Natural killer cell (primary cell): ENCODE measurements at places on chromosomes 1 and 21. TPM values are rescaled to one million over a fixed set of nuclear protein-coding genes. Genes with fewer than 3 reads are reported as not detected.

- DNase-seq = peak; percentile 21
- H3K27me3 ChIP-seq = peaks cover 27% of the 10 kb centered on the region
- peaks cover 12% of the 10 kb centered on the region for H3K4me1 ChIP-seq
- H3K36me3 ChIP-seq = no peaks in the 10 kb centered on the region
- H3K27ac ChIP-seq = no peak overlapping the region
Observed at GRCh38 chr1:157992031-157992832, 1.2 kb upstream of the KIRREL1 start.

- peak; percentile 54 for DNase-seq
- H3K4me3 ChIP-seq = no peak overlapping the region
- peaks cover 2% of the 10 kb centered on the region for H3K36me3 ChIP-seq
- H3K27ac ChIP-seq = no peak overlapping the region
Observed at GRCh38 chr21:45138199-45139002, 64.0 kb downstream of the ADARB1 start.

GRCh38 chr1:107976431-107976830, 11.5 kb upstream of the VAV3 start:
- H3K4me3 ChIP-seq = no peak overlapping the region
- no peaks in the 10 kb centered on the region for H3K36me3 ChIP-seq
- H3K27ac ChIP-seq = no peak overlapping the region
- no peaks in the 10 kb centered on the region for H3K4me1 ChIP-seq
- no peaks in the 10 kb centered on the region for H3K27me3 ChIP-seq

- no peak for DNase-seq
- no peaks in the 10 kb centered on the region for H3K4me1 ChIP-seq
- H3K4me3 ChIP-seq = no peak overlapping the region
- H3K27ac ChIP-seq = no peak overlapping the region
- H3K27me3 ChIP-seq = peaks cover 3% of the 10 kb centered on the region
Observed at GRCh38 chr1:70536708-70537366, 125.8 kb downstream of the CTH start.

DNA sequence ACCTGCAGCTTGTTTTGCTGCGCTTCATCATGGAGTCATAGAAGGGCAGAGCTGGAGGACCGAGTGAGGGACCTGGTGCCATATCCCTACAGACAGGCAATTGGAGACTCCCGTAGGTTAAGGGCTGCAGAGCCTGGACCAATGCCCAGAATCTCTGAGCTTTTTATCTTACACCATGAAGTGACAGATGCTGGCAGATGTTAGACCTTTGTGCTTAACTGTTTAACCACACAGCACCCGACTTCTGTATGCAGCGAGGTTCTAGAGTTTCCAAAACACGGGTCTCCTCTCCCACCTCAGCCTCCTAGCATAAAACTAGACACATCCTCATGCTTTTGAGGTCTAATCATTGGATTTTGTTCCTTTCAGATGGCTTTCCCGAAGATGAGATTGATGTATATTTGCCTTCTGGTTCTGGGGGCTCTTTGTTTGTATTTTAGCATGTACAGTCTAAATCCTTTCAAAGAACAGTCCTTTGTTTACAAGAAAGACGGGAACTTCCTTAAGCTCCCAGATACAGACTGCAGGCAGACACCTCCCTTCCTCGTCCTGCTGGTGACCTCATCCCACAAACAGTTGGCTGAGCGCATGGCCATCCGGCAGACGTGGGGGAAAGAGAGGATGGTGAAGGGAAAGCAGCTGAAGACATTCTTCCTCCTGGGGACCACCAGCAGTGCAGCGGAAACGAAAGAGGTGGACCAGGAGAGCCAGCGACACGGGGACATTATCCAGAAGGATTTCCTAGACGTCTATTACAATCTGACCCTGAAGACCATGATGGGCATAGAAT, 47.6 kb downstream of the B3GALT5 start:
- no peak overlapping the region for H3K27ac ChIP-seq
- H3K4me1 ChIP-seq = no peaks in the 10 kb centered on the region
- H3K36me3 ChIP-seq = no peaks in the 10 kb centered on the region
- DNase-seq = no peak

DNA sequence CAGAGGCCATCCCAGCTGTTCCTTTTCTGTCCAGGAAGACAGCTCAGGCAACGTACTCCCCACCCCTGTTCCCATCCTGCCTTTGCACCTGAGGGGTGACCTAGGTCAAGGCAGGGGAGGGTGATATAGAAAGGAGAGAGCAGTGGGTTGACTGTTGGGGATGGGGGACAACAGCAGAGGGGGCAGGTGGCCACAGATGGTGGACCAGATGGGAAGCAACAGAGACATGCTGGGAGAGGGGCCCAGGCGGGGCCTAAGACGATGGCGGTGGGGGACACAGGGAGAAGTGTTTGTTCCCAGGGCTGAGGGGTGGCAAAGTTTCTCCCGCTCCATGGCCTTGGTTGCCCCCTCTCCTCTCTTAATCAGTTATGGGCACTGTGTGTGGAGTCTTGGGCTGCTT, 6.3 kb downstream of the CELSR2 start:
- no peaks in the 10 kb centered on the region for H3K27me3 ChIP-seq
- H3K4me3 ChIP-seq = no peak overlapping the region
- H3K36me3 ChIP-seq = no peaks in the 10 kb centered on the region

DNA sequence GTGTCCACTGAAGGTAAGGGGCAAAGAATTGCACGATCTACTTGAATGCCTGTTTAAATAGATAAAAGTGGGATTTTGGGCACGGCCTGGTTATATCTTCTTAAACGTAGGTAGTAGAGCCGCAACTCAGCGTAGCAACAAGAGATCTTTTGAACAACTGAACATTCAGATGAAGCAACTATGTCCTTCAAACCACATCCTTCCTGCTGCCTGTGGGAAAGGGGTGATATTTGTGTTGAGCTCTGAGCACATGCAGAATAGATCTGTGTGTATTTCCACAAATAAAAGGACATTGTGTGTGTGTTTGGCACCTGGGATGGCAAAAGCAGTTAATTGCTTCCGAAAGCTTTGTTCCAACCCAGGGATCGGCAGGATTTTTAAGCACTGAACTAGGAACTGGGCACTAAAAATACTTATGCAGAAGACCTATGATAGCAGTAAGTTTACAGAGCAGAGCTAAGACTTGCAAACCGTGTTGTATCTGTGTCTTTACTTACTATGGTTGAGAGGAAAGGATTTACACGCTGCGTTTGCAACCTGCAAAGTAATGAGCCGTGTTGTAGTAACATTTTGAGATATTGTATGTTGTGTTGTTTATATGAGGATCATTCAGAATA, 333.4 kb downstream of the CHRM3 start:
- H3K4me3 ChIP-seq = peak overlapping the region; percentile 69
- DNase-seq = peak; percentile 36
- peaks cover 4% of the 10 kb centered on the region for H3K4me1 ChIP-seq
- H3K27me3 ChIP-seq = no peaks in the 10 kb centered on the region
- H3K36me3 ChIP-seq = no peaks in the 10 kb centered on the region

DNA sequence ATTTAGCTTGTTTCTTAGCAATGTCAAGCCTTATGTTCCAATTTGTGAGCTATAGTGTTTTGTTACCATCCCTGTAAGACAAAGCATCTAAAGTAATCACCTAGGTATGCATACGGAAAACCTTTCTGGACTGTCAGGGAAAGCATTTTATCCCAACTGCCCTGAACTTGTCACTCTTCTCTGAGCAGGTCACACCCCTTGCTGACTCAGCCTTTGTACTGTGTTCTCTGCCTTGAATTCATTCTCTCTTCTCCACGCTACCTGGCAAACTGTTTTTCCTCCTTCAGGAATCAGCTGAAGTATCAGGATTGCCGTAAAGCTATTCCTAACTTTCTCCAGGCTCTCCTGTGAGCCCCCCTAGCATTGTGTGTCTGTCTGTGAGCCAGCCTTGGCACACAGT, 54.2 kb downstream of the PBX1 start:
- H3K36me3 ChIP-seq = no peaks in the 10 kb centered on the region
- no peak overlapping the region for H3K27ac ChIP-seq
- no peak for DNase-seq
- H3K4me3 ChIP-seq = no peak overlapping the region
- no peaks in the 10 kb centered on the region for H3K27me3 ChIP-seq

DNA sequence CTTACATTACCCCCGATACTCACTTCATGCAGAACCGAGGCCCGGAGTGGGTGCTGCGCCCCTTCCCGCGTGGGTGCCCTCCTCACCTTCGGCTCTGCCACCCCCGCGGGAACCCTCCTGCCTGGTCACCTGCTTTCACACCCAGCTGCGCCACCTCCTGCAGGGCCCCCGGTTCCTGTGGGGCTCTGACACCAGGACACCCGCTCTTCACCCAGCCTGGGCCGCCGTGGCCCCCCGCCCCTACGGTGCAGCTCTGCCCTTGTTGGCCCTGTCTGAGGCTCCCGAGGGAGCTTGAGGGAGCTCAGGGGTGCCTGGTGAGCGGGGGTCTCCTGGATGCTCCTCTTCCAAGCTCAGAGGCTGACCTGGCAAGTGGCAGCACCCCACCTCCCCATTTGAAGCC, 19.0 kb downstream of the RRP1 start:
- peaks cover 36% of the 10 kb centered on the region for H3K4me1 ChIP-seq
- H3K36me3 ChIP-seq = peaks cover 7% of the 10 kb centered on the region
- no peaks in the 10 kb centered on the region for H3K27me3 ChIP-seq
- no peak overlapping the region for H3K4me3 ChIP-seq
- H3K27ac ChIP-seq = no peak overlapping the region

DNA sequence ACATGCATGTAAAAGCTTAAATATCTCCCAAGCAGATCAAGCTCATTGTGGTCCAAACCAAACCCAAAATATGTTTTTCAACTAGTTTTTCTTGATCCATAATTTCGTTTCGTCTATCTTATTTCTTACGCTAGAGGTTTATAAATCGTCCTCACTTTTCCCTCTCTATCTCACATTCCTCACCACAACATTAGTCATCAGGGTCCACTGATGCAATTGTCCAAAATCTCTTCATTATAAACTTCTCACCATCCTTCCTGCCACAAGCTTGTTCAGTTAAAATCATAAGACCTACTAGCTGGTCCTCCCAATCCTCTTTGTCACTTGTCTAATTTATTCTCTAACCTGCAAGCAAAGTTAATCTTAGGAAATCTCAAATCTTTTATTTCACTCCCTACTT, 173.0 kb upstream of the PALMD start:
- H3K4me3 ChIP-seq = no peak overlapping the region
- H3K36me3 ChIP-seq = no peaks in the 10 kb centered on the region
- H3K4me1 ChIP-seq = no peaks in the 10 kb centered on the region
- no peak for DNase-seq

DNA sequence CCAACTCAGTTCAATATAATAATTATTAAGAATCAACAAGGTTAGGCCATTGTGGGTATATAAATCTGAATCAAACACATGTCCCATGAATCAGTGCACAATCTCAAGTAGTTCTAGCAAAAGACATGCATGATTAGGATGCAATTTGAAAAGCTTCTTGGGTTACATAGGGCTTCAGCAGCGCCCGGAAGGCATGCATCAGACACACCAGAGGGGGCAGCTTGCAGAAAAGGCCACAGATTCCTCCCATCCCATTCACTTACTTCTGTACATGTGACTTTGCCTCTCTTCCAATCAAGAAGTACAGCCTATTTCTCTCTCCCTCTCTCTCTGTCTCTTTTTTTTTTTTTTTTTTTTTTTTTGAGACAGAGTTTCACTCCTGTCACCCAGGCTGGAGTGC, 91.8 kb downstream of the KCNN3 start:
- H3K36me3 ChIP-seq = no peaks in the 10 kb centered on the region
- no peaks in the 10 kb centered on the region for H3K4me1 ChIP-seq
- no peak overlapping the region for H3K27ac ChIP-seq
- DNase-seq = no peak
- H3K4me3 ChIP-seq = no peak overlapping the region

- H3K27ac ChIP-seq = no peak overlapping the region
- H3K4me1 ChIP-seq = peaks cover 4% of the 10 kb centered on the region
- H3K27me3 ChIP-seq = no peaks in the 10 kb centered on the region
- H3K4me3 ChIP-seq = no peak overlapping the region
Observed at GRCh38 chr1:111761717-111762116, 6.0 kb downstream of the DDX20 start.

- H3K27ac ChIP-seq = no peak overlapping the region
- H3K27me3 ChIP-seq = no peaks in the 10 kb centered on the region
- H3K36me3 ChIP-seq = peaks cover 20% of the 10 kb centered on the region
- DNase-seq = no peak
Observed at GRCh38 chr1:168206111-168206510, 19.7 kb upstream of the SFT2D2 start.

- H3K4me3 ChIP-seq = no peak overlapping the region
- H3K27ac ChIP-seq = no peak overlapping the region
- H3K4me1 ChIP-seq = no peaks in the 10 kb centered on the region
- H3K27me3 ChIP-seq = peaks cover 4% of the 10 kb centered on the region
- DNase-seq = no peak
Observed at GRCh38 chr1:201230676-201231075, 40.1 kb downstream of the IGFN1 start.

GRCh38 chr1:63976006-63976405, 202.2 kb downstream of the ROR1 start:
- DNase-seq = no peak
- no peak overlapping the region for H3K27ac ChIP-seq
- H3K4me3 ChIP-seq = no peak overlapping the region
- no peaks in the 10 kb centered on the region for H3K36me3 ChIP-seq
- no peaks in the 10 kb centered on the region for H3K4me1 ChIP-seq
- no peaks in the 10 kb centered on the region for H3K27me3 ChIP-seq

DNA sequence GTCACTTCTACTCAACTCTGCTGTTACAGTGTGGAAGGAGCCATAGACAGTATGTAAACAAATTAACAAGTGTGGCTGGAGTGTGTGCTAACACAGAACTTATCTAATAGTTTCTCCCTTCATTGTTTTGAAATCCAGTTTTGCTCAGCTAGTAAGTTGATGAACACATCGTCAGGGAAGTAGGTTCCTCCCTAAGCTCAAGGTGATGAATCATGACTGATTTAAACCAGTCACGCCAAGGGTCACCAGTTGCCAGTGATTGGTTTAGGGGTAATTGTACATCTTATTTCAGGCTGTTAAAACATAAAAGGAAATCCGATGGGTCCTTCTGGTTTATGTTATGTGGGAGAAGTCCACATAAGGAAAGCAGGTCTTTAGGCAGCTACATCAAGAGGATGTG, 97.0 kb upstream of the CHODL start:
- peaks cover 14% of the 10 kb centered on the region for H3K4me1 ChIP-seq
- no peaks in the 10 kb centered on the region for H3K27me3 ChIP-seq
- H3K27ac ChIP-seq = no peak overlapping the region
- no peak overlapping the region for H3K4me3 ChIP-seq
- no peaks in the 10 kb centered on the region for H3K36me3 ChIP-seq

- peaks cover 13% of the 10 kb centered on the region for H3K36me3 ChIP-seq
- no peak for DNase-seq
- peaks cover 11% of the 10 kb centered on the region for H3K4me1 ChIP-seq
- no peak overlapping the region for H3K27ac ChIP-seq
- no peak overlapping the region for H3K4me3 ChIP-seq
Observed at GRCh38 chr21:44360159-44360558, 6.7 kb downstream of the TRPM2 start.

DNA sequence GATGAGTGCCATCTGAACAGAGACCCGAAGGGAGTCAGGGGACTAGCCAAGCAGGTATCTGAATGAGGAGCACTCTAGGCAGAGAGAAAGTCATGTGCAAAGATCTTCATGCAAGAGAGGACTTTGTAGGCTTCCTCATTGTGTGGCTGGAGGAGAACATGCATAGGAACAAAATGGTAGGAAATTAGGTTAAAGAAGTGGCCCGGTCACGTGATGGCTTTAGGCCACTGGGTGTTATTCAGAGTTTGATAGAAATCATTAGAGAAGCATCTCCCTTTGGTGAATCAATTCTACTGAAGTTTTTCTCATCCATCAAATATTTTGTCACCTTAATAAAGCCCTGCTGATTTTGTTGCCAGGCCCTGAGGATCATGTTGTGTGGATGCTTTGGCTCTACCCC, 45.8 kb upstream of the KCTD3 start:
- H3K27me3 ChIP-seq = no peaks in the 10 kb centered on the region
- no peaks in the 10 kb centered on the region for H3K36me3 ChIP-seq
- no peaks in the 10 kb centered on the region for H3K4me1 ChIP-seq
- DNase-seq = no peak

Gene SMIM34
- not detected for total RNA-seq

Gene GJA5
- not detected for total RNA-seq

Gene IQGAP3
- total RNA-seq = 0.21 TPM

Gene BCL2L15
- total RNA-seq = 2.1 TPM

Gene ETV3L
- total RNA-seq = not detected

Gene LINGO4
- not detected for total RNA-seq

Gene TNFAIP8L2
- total RNA-seq = 4.8 TPM
